Stimulated activated effector memory CD8-positive, alpha-beta T cell treated with anti-CD3 and anti-CD28 coated beads, Interleukin-12 subunit alpha, Interleukin-12 subunit beta, amount 100 ng/mL, for 72 hours (primary cell): ENCODE measurements at places on chromosomes 12 and 14.

GRCh38 chr12:4148418-4149056, 125.0 kb upstream of the CCND2 start:
- DNase-seq = peak; percentile 23

DNA sequence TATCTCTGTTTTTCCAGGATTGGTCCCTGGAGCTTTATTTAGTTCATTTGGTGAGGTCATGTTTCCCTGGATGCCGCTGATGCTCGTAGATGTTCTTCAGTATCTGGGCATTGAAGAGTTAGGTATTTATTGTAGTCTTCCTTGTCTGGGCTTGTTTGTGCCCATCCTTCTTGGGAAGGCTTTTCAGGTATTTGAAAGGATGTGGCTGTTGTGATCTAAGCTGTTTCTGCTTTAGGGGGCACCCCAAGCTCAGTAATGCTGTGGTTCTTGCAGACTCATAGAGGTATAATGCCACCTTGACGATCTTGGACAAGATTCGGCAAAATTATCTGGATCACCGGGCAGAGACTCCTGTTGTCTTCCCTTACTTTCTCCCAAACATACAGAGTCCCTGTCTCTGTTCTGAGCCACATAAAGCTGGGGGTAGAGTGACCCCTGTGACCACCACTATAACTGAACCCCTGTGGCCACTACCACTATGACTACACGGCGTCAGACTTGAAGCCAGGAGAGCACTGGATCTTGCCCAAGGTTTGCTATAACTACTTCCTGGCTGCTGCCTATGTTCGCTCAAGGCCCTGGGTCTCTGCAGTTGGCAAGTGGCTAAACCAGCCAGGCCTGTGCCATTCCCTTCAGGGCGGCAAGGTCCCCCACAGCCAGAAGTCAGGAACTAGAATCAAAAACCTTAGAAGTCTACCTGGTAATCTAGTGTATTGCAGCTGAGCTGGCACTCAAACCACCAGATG, 40.9 kb downstream of the FGD4 start:
- DNase-seq = no peak

DNA sequence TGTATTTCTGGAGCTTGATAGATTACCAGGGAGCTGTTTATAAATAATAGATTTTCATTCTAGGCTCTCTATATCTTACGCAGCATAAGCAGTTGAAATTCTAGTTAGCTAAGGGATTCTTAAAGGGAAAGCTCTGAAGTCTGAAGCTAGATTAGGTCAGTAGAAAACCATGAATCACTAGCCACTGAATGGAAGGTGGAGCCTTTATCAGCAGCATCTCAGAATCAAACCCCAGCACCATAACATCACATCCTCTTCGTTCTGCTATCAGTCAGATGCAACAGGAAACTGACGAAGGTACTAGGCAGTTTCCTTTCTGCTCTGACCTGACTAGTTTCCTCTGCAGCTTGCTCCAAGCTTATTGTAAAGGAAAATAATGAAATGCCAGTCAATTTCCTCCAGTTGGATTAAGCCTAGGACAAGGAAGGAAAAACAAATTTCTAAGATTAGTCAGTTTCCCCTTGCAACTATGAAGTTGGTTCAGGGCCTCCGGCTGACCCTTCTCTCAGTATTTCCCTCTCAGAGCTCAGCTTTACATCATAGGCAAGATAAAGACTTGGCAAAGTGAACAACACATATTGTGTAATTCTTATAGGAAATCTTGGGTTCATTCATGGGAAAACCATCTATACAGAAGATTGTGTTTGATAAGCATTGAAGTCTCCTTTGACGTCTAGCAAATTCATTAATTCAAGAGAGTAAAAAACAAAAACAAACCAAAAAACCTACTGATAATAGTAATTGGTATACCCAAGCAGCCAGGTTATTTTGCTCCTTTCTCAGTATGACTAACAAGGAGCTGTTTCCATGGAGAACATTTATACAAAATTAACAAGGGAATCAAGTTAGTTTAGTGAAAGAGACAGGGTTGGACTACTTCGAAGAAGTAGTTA, 43.4 kb upstream of the CFAP54 start:
- DNase-seq = peak; percentile 75

GRCh38 chr12:78040111-78040510, 209.4 kb downstream of the NAV3 start:
- no peak for DNase-seq

GRCh38 chr12:25119020-25119419, 75.9 kb downstream of the DNAI7 start:
- DNase-seq = no peak

GRCh38 chr12:2638273-2639019, 156.3 kb upstream of the FKBP4 start:
- no peak for DNase-seq

DNA sequence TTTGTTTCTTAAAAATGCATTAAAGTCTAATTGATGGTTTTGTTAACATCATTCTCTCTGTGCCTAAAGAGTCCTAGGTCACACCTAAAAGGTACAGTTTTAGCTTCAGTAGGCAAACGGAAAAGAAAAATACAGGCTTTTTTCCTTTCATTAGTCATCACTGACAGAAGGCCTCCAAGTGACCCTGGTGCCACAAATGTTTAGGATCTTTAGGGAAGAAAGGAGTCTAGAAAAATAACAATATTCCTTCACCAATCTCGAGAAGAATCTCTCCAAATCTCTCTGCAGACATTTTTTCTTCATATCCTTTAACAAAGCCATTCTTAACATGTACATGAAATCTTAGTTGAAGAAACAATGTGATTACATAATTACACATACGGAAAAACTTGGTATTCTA, 2.0 kb downstream of the DENND5B start:
- no peak for DNase-seq

DNA sequence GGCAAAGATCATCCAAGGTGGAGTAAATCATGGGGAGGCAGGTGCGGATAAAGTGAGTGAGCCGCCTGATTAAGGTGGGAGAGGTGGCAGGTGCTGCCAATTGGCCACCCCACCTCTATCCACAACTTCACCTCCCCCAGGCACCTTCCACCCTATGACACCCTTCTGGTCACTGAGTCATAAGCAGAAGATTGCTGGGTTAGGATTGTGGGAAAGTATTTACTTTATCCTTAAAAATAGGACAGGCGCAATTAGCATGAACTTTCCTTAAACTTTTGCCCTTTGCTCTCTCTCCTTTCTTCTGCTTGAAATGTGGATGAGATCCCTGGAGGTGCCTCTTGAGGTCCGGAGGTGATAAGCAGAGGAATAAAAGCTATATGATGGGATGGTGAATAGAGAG, 14.9 kb upstream of the BMP4 start:
- DNase-seq = no peak

- no peak for DNase-seq
These were observed 241.8 kb downstream of the ALG10 start for GRCh38 chr12:34264110-34264509.

DNA sequence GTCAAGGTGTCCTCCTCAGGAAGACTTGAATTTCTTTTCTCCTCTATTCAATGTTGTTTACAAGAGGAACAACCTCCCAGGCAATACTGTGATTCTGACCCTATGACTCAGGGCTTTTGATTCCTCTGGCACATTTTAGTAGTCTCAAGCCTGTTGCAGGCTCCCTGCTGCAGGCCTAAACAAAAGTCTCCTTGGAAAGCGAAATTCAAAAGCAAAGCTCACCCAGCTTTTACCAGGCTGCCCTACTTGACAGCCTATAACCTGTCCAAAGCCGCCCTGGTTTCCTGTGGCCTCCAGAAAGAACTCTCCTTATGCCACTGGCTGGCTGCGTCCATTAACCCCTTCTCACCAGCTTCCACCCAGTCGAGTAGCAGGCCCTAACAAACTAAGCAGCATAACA, 11.6 kb downstream of the FGD6 start:
- no peak for DNase-seq

- no peak for DNase-seq
These were observed 3.7 kb downstream of the OR10G2 start for GRCh38 chr14:21631084-21631483.

DNA sequence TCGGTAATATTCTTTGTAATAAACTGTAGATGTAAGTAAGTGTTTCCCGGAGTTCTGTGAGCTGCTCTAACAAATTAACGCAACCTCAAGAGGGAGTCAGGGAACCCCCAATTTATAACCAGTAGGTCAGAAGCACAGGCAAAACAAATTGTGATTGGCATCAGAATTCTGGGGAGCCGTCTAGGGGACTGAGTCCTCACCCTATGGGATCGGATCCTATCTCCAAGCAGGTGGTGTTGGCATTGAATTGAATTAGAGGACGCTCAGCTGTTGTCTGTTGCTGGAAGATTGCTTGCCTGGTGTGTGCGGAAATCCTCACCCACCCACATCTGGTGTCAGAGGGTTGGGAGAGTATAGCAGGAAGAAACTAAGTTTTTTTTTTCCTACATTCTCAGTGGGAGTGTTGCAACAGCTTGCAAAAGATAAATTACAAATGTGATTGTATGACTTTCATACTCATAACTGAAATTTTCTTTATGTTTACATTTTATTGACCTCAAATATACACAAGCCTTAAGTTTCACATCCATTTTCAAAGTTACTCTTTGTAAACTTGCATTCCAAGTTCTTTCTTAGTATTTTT, 5.5 kb downstream of the TMEM52B start:
- DNase-seq = no peak

DNA sequence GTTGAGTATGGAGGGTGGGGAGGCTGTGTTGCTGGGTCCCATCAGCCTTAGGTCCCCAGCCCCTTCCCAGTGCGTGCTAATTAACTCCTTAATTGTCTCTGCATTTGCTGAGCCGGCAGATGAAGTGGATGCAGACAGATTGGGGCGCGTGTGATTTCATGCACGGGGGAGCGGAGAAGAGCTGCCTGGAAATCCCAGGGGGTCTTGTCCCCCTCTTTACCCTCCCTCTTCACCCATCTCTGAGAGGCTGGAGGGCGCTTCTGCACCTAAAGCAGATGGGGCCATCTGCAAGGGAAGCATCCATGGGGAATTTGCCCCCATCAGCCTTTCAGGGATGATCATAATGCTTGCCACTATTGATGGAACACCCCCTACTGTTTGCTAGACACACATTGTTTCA, 4.4 kb upstream of the ASIC1 start:
- no peak for DNase-seq

DNA sequence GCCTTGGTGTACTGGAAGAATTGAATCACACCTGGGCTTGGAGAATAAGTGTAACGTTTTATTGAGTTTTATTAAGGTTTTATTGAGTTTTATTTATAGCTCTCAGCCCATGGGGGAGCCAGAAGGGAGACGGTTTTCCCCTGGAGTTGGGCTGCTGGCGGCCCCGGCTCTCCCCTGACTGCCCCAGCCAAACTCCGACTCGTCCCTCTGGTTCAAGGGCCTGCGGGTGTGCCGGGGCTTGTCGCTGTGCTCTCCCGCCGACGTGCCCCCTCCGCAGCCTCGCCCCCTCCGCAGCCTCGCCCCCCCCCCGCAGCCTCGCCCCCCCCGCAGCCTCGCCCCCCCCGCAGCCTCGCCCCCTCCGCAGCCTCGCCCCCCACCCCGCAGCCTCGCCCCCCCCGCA, 326.1 kb upstream of the RTL1 start:
- DNase-seq = no peak

DNA sequence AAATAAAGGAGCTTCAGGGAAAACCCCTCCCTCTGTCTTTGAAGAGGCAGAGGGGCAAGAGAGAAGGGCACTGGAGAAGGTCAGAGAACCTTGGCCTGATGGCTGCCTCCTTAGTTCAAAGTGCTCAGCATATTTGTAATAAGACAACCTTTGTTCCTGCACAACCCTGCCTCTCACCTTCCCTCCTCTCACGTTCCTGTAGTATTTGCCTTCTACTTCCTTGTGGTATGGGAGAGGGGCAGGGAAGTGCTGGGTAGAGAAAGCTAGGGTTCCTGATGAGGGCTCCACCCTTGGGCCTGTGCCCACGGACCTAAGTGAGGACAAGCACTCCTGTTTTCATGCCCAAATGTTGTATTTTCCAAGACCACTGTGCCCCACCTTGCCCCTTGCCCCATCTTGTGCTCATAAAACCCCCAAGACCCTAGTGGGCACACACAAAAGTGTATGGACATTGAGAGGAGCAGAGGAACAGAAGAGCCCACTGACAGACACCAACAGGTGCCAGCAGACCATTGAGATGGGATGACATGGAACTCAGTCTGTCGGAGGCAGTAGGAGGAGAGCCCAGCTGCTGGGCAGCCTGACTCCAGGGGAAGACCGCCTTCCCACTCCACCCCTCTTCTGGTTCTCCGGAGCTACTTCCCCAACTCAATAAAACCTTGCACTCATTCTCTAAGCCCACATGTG, 261.5 kb upstream of the CCDC196 start:
- DNase-seq = no peak

DNA sequence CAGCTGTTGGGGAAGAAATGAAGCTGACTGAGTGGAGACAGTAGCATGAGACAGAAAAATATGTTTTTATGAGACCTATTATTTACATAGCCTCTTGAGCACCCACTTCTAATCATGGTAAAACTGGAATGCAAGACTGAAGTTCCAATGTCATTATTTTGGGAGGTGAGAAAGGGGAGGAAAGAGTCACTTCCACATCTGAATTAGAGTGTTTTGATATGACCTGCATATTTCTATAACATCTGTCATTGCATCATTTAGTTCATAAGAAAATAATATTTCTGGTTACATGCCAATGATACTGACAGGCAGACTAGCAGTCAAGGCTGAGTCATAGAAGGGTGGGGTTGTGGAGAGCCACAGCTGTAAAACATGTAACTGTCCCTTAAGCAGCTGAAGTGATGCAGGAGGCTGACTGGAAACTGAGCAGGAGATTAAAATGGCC, 26.7 kb downstream of the NTN4 start:
- no peak for DNase-seq

DNA sequence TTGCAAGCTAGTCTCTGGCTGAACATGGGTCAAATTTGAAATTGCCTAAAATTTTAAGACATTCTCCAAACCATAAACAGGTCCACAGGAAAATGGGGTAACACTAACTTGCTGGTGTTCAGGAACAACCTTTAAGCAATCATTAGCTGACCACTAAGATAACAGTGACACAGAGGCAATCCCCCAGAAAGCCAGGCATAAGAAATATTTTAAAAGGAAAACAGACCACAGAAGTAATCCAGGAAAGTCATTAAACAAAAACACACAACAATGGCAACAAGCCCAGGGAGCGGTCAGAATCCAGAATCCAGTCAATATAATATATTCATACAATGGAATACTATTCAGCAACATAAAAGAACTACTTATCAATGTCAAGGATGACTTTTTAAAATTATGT, 59.1 kb downstream of the LRP6 start:
- DNase-seq = no peak

GRCh38 chr14:68479247-68479646, 313.6 kb downstream of the ZFP36L1 start:
- no peak for DNase-seq

GRCh38 chr12:19234981-19235871, 105.7 kb downstream of the PLEKHA5 start:
- no peak for DNase-seq
